ENCODE measurements at places on chromosomes 6 and 20.

DNA sequence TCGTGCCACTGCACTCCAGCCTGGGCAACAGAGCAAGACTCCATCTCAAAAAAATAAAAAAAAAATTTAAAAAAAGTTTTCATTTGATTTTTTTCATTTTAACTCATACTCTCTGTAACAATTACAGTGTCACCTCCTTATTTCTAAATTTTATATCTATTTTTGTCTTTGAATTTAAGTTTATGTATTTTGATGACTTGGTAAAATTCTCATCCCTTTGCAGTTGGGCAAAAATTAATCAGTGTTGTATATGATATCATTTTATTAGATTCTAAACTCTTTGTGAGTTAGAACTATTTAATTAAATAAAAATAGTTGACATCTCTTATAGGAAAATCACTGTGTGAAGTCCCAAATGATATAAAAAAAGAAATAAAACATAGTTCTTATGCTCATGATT lies 270.7 kb downstream of the PLCB1 start:
- DNase-seq, result no peak

DNA sequence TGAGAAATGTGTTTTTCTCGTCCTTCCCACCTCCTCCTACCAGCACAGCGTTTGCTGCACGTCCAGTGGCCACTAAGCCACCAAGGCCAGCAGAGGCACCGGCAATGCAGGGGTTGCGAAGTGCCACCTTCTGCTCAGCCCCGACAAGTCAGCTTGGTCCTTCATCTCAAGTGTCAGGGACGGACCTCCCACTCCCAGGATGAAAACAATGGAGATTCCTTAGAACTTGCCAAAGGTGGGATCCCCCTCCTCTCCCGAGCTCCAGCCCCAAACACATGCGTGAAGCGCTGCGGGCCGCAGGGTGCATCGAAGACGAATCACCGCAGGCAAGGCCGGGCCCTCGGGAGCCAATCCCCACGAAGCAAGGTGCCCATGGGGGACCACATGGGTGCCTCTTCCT lies 60.8 kb downstream of the WDR27 start:
- DNase-seq, result no peak

DNA sequence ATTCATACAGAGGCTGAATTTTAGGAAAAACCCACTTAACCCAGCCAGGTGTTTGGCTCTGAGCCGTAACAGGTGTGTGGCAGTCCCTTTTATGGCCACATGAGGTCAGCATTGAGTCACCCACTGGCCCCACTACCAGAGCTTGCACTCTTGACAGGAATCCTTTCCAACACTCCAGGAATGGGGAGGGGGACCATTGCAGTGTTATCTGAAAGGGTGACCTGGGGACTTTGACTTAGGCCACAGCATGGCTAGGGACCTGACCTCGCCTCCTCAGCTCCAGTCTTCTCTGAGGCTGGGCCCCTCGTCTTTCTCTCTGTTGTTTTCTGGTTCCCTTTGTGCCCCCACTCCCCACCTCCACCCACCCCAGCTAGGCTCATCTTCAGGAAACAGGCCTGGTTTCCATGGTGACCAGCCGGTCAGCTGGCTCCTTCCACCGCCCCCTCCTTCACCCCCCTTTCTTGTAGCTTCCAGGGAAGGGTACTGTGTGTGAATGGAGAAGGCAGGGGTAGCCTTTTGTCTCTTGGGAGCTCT lies 2.1 kb upstream of the TMEM151B start:
- peak; percentile 61 for DNase-seq

- DNase-seq, result no peak
These were observed 31.4 kb downstream of the STK4 start for GRCh38 chr20:44997668-44998067.

GRCh38 chr6:165562421-165563090 lies 100.5 kb downstream of the PDE10A start:
- no peak for DNase-seq

DNA sequence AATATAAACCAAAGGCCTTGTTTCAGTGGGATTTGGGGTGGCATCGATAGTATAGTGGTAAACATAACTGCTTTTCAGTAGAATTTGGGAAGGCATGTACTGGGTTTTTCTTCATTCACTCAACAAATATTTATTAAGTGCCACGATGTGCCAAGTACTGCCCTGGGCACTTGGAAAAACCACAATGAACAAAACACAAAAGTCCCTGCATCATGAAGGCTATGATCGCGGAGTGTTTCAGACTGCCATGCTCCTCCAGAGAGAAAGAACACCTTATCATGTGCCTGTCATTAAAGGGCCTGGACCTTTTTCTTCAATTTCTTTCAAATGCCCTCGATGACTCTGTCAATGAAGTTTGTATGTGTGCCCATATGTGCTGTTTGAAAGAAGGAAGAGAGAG lies 59.2 kb upstream of the CEP85L start:
- no peak for DNase-seq

DNA sequence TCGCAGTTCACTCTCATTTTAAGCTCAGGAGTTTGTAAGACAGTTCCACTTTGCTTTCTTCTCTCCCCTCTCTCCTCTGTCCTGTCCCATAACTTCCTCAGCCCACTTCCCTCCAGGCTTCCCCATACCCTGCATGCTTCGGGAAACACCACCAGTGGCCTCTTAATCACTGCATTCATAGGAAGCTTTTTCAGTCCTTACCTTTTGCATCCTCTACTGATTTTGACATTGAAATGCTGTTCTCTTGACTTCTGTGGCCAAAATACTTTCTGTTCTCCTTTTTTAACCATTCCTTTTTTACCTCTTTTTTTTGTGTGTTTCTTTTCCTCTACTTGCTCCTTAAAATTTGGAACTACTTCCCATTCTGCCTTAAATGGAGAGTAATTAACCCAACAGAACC lies 69.7 kb downstream of the HIVEP1 start:
- DNase-seq, result no peak

DNA sequence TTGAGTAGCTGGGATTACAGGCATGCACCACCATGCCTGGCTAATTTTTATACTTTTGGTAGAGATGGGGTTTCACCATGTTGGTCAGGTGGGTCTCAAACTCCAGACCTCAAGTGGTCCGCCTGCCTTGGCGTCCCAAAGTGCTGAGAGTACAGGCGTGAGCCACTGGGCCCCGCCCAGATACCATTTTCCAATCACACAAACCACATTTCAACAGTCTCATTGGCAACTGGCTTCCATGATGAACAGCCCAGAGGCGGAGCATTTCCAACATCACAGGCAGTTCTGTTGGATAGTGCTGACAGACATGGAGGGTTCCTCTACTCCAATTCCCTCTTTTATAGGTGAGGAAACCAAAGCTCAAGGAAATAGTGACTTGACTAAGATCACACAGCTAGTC lies 43.9 kb upstream of the PLCB4 start:
- no peak for DNase-seq

- no peak for DNase-seq
These were observed 26.3 kb downstream of the SERPINB6 start for GRCh38 chr6:2945153-2945452.

GRCh38 chr6:135066806-135067205 lies 12.2 kb upstream of the HBS1L start:
- DNase-seq, result no peak

DNA sequence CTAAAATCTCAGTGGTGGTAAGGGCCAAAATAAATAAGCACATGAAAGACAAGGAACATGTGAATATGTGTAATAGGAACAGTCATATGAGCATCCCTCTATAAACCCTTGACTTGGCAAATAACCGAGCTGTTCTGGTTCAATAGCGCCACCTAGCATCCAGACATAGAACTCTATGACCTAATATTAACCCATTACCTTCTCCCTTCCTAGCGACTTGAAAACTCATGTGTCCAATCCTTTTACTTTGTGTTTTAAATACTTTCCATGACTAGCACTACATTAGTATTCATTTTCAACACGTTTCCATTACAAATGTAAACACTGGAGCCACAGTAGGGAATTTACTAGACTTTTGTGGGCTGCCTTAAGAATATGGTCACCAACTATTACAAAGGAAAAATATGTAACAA lies 279.7 kb downstream of the UST start:
- no peak for DNase-seq

DNA sequence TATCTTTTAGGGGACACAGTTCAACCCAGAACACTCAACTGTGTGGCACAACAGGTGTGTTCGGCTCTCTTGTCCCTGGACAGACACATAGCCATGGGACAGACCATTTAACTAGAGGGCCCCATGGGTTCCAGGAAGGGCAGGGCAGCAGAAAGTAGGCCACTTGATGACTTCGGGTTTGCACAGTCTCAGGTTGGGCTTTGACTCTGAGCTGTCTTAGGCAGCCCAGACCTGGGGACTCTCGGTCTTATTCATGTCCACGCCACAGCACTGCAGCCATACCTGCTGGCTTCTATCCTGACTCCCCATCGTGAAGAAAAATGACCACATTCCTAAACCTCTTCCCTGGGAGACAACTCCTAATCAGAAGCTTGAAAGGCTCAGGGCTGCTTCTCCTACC lies 146.1 kb upstream of the AKAP12 start:
- no peak for DNase-seq

- no peak for DNase-seq
These were observed 223.8 kb upstream of the ECI2 start for GRCh38 chr6:4359108-4359730.

- no peak for DNase-seq
These were observed 18.3 kb downstream of the SLC16A10 start for GRCh38 chr6:111105578-111105977.

- DNase-seq, result no peak
These were observed 86.8 kb downstream of the MOXD1 start for GRCh38 chr6:132314432-132314831.

DNA sequence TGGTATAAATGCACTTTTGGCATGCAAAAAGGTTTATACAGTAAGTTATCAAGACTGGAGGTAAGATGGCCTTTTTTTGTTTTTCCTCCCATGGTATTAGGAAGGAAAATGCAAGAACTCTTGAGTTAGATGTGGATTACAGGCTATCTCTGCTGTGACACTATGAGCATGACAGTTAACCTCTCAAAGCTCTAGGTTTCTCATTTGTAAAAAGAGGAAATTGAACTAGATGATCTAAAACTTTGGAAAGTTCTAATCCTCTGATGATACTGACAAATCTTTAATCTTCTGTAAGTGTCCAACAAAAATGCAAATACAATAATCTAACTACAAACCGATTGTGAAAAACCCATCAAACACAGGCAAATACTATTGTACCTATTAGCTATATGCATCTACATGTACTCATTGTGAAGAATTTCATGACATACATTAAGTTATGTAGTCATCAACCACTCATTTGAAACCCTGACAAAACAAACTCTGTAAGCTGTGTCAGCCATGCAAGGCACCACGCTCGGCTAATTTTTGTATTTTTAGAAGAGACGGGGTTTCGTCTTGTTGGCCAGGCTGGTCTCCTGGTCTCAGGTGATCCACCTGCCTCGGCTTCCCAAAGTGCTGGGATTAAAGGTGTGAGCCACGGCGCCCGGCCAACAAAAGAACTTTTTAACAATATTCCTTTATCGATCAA lies 4.2 kb downstream of the CDK19 start:
- no peak for DNase-seq

GRCh38 chr20:22106308-22106938 lies 401.0 kb downstream of the PAX1 start:
- DNase-seq, result no peak
